Cardiac muscle cell (in vitro differentiated cells and primary cell): ENCODE measurements at places on chromosomes 4 and X. TPM values are rescaled to one million over a fixed set of nuclear protein-coding genes. Genes with fewer than 3 reads are reported as not detected.

Gene SSX1
- not detected in 2 replicates for total RNA-seq

GRCh38 chr4:127881563-127881864 lies 821 bp downstream of the PLK4 start:
- DNase-seq, result no peak

Gene TMSB15C
- total RNA-seq, result 6.2 and 9.2 TPM in 2 replicates

DNA sequence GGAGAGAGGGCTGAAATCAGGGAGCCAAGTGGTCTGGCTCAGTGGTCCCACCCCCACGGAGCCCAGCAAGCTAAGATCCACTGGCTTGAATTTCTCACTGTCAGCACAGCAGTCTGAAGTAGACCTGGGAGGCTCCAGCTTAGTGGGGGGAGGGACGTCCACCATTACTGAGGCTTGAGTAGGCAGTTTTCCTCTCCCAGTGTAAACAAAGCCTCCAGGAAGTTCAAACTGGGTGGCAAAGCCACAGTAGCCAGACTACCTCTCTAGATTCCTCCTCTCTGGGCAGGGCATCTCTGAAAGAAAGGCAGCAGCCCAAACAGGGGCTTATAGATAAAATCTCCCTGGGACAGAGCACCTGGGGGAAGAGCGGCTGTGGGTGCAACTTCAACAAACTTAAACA lies 88.1 kb downstream of the NPFFR2 start:
- no peak for DNase-seq

- no peak for DNase-seq
These were observed 58.8 kb upstream of the ENPEP start for GRCh38 chr4:110417136-110417535.

DNA sequence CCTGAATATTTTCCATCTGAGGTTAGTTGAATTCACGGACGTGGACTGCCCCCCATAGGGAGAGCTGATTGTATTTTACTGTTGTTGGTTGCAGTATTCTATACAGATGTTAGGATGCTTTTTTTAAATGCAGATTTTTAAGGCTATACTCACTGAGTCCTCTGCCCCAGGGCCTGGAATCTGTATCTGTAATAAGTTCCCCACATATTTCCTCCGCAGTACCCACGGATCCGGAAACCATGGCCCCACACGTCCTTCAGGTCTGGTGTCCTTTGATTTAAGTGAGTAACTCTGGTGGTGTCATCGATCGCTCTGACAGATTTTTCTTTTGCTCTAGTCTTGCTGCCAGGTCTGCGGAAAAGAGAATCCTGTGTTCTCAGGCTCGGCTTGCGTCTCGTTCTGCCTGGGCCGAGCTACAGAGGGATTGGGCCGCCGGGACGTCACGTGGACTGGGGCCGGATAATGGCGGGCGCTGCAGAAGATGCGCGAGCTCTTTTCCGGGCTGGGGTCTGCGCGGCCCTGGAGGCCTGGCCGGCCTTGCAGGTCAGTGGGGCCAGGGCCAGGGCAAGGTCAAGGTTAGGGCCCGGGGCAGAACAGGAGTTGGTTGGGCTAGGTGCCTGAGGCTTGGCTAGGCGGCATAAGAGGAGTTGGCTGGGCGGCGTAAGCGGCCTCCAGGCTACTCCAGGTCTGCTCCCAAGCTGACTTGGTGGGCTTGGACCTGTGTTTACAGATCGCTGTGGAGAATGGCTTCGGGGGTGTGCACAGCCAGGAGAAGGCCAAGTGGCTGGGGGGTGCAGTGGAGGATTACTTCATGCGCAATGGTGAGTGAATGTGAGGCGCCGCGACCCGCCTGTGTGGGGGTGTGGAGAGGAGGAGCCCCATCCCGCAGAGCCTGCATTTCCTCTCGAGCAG lies at the start of gene TSR2:
Gene TSR2, plus strand, starts transcription at position 445 of the 912 bp plus-strand sequence. Its CDS starts 18 bp downstream, at position 463.
- peak; percentile 90 for DNase-seq

- DNase-seq, result peak; percentile 1
These were observed 134.8 kb downstream of the NAP1L3 start for GRCh38 chrX:93538575-93538974.

DNA sequence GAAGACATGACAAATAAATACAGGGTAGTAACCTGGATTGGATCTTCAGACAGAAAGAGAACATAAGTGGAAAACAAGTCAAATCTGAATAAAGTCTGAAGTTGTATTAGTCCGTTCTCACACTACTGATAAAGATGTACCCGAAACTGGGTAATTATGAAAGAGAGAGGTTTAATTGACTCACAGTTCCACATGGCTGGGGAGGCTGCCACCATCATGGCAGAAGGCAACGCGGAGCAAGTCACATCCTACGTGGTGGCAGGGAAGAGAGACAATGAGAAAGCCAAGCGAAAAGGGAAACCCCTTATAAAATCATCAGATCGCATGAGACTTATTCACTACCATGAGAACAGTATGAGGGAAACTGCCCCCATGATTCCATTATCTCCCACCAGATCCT lies 82.8 kb downstream of the USP46 start:
- DNase-seq, result no peak

DNA sequence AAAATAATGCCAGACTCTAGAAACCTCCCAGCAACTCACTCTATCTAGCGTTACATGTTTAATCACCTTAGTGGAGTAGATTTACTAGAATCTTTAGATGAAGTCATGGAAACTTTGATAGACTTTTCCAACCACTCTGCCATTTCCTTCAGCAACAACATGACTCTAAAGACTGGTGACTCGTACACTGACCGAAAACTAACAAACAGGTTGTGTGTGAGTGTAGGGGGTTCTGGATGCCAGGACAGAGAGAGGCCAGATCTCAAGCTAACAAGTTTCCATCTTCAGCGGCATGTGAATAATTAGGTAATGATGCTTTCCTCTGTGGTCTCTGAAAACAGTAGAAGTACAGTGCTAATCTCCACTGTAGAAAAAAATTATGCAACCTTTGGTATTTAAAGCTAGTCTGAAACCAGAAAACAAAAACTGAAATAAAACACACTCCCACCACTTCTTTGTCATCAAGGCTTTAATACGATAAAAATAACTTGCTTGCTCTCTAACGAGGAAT lies 286.4 kb downstream of the PRDM5 start:
- no peak for DNase-seq

Gene NLGN4X
- total RNA-seq, result 6.9 and 9.5 TPM in 2 replicates

- DNase-seq, result no peak
These were observed 63.1 kb downstream of the USP38 start for GRCh38 chr4:143247866-143248265.

Gene CCDC158
- total RNA-seq, result not detected in 2 replicates

Gene FRAS1
- total RNA-seq, result 13.8 and 20.4 TPM in 2 replicates

Gene ADH1C
- total RNA-seq, result not detected in 2 replicates

DNA sequence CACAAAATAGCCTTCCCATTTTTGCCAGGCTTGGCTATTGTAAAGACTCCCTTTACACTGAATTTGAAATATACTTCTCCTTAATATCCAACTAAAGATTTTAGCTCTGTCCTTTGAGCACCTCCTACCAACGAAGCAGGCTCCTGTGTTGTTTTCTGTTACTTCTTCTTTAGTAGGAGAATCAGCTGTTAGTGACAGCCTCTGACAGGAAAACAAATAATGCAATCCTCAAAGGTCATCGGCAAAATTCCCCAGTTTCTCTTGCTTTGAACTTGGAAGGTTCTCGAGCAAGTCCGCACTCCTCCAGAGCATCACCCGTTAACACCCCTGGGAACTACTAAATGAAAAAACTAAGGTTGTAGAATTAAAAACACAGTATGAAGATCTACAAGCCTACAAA lies 66.9 kb downstream of the MANBA start:
- no peak for DNase-seq

- peak; percentile 7 for DNase-seq
These were observed 40.8 kb downstream of the LAMP2 start for GRCh38 chrX:120428309-120428708.

GRCh38 chr4:152935631-152936445 lies at the start of gene FHDC1:
FHDC1 (plus strand) TSS chr4:152936323; CDS start chr4:152943058, 6,735 bp downstream.
- peak; percentile 69 for DNase-seq

- no peak for DNase-seq
These were observed 18.6 kb downstream of the RXFP1 start for GRCh38 chr4:158540125-158540907.

DNA sequence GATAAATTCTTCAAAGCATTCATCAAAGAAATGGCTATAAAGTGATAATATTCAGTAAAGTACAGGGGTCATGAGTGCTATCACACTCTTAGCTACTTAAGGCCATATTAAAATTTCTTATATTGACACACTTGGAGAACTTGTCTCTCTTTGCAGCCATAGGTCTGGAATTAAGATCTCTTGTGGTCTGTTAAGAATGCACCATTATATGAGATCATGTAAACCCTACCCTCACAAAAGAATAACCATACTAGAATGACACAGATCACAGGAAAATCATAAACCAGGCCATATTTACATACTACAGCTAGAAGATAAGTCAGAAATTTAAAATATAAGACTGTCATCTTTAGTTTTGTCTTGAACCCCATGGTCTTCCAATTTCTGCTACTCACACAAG lies 434.3 kb downstream of the PDGFC start:
- no peak for DNase-seq
